ENCODE measurements at places on chromosomes 5 and 9.
A peak's percentile ranks its signal among the peaks of the same experiment; 100 is the strongest.

DNA sequence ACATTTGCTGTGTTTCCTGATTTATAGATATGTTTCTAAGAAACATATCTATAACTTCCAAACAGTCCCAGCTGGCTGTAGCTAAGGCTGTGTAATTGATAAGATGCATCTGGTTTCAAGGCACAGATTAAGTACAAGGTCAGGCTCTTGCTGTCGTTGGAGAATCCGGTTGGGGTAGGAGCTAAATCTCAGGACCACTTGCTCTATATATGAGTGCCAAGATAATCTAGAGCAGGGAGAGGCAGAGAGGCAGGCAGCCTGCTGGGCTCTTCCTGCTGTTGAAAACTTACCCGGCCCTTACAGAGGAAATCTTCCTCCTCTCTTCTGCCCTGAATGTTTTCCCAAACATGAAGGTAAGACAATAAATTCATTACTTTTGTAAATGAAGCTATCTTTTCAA lies at the start of gene C7:
TSS of gene C7 (plus strand) at position 234 of the 400 bp plus-strand sequence. CDS start at position 348, 114 bp downstream.
- no peak for DNase-seq

- no peak for DNase-seq
Observed at GRCh38 chr9:7165331-7165975, 407.7 kb downstream of the KDM4C start.

DNA sequence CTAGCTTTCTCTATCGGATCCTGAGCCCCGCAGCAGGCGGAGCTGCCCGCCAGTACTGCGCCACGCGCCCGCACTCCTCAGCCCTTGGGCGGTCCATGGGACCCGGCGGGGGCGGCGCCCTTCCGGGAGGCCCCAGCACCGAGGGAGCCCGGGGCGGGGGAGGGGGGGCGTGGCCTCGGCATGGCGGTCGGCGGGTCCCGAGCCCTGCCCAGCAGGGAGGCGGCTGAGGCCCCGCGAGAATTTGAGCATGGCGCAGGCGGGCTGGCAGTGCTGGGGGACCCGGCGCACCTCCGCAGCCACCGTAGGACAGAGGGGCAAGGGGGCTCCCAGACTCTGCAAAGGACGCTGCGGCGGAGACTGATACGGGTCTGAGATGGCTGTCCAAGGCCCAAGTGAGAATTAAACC lies 6.8 kb downstream of the ZDHHC11B start:
- no peak for DNase-seq

GRCh38 chr5:137320056-137321045 lies 178.8 kb downstream of the SPOCK1 start:
- peak; percentile 23 for DNase-seq

DNA sequence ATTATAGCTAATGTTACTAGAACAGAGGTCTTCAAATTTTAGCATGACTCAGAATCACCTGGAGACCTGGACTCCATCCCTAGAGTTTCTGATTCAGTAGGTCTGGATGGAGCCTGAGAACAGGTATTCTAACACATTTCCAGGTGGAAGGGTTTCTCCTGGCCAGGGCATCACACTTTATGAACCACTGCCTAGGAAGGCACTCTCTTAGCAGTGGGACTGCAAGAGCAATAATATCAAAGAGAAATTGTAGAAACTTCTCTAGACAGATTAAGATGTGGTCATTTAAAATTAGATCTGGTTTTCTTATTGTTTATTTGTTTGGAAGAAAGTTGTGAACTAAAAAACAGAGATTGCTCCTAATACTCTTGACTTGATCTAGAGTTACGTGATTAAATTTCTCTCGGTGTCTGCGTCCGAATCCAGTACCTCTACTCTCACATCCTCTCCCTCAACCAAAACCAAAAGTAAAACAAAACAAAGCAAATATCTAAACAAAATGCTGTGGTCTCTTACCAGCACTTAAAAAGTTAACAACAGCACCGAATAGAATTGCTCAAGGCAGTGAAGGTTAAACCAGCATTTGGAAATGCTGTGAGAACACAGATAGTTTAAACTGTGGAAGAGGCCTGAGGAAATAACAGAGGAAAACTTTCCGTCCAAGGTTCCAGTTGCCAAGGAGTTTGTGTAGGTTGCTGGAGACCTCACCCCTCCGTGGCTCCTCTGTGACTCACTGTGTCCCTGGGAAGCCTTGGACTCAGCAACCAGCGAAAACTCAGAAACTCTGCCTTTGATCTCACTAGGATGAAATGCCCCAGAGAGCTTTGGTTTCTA lies 193.4 kb downstream of the ARRDC3 start:
- DNase-seq = peak; percentile 20

DNA sequence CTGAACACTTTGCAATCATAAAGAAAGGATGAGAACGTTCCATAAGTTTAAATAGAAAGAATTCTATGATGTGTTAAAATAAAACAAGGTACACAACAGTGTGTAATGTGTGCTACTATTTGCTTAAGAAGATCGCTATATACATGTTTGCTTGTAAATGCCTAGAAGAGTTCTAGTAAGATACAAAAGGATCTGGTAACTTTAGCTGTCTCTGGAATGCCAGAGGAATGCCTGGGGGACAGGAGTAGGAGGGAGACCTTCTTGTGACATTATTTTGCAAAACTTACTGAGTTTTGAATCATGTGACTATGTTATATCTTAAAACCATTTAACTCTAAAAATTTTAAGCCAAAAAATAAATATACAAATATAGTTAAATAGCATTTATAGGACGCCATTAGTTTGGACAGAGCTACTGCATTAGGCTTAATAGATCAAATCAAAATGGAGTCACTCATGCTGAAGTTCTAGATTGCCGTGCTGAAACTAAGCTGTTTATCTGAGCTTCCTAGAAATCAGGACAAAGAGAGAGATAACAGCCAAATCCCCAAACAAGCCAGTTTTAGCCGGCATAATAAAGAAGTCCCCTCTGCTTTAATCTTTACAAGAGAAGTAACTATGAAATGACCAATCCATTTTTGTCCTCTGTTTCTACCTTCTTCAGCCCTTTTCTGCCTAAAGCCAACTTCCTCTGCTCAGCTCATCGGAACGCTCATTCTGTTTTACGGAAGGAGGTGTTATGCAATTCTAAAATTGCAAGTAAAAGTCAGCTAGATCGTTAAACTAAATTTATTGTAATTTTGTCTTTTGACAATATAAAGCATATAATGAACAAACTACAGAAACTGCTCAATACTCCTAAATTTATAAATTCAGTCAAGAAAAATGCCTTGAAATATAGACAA lies 44.8 kb downstream of the LIX1 start:
- DNase-seq = no peak

Data from H54 (cell line).